CD4-positive, alpha-beta T cell treated with Interleukin-4 for 4 hours (primary cell): ENCODE measurements at places on chromosomes 1 and 21.

DNA sequence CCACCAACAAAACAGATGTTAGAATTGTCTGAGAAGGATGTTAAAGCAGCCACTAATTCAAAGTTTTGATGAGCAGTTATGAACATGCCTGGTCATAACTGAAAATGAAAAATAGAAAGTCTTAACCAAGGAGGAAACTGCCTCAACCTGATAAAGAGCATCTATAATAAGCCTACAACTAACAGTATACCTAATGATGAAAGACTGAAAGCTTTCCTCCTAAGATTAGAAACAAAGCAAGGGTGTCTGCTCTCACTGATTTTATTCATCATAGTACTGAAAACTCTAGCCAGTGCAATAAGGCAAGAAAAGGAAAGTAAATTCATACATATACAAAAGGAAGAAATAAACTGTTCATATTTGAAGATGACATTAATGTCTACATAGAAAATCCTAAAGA, 82.0 kb downstream of the KCNK1 start:
- DNase-seq, result no peak

DNA sequence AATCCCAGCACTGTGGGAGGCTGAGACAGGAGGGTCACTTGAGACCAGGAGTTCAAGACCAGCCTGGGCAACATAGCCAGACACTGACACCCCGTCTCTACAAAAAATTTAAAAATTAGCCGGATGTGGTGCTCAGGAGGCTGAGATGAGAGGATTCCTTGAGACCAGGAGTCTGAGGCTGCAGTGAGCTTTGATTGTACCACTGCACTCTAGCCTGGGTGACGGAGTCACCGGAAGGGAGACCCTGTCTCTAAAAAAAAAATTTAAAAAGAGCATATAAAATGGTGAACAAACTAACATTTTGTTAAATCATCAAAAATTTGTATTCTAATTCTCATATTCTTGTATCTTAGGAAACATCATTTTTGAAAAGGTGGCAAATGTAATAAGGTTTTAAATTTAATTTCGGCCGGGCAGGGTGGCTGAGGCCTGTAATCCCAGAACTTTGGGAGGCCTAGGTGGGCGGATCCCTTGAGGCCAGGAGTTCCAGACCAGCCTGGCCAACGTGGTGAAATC, 27.1 kb downstream of the MAB21L3 start:
- DNase-seq, result no peak

DNA sequence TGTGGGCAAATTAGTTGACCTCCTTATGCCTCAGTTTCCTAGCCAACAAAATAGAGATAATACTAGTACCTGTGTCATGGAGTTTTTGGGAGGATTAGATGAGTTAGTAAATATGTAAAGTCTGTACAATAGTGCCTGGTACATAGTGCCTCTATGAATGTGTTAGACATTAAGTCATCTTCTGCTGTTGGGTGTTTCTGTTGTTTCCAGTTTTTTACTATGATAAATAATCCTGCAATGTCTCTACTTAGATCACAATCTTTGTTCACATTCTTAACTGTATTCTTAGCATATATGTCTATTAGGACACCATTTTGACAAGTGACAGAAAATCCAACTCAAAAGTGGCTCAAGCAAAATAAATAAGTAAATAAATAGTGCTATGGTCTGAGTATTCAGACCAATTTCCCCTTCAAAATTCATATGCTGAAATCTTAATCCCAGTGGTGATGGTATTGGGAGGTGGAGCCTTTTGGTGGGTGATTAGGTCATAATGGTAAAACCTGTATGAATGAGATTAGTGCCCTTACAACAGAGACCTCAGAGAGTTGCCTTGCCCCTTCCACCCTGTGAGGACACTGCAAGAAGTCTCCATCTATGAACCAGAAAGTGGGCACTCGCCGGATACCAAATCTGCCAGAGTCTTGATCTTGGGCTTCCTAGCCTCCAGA, 84.3 kb downstream of the DIRAS3 start:
- DNase-seq, result no peak

DNA sequence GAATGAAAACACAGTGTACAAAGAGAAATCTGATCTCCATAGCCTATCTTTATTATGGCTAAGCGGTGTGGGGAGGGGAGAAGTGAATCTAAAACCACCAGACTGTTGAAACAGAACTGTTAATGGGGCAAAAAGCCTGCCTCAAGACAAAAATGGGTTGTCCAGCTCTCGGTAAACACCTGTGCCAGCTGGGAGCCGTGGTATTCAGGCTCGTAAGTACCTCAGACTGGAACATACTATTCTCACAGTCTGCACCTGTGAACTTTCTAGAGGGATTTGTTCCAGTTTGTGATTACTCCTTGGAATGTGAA, 42.7 kb upstream of the ATP1A1 start:
- DNase-seq, result no peak

DNA sequence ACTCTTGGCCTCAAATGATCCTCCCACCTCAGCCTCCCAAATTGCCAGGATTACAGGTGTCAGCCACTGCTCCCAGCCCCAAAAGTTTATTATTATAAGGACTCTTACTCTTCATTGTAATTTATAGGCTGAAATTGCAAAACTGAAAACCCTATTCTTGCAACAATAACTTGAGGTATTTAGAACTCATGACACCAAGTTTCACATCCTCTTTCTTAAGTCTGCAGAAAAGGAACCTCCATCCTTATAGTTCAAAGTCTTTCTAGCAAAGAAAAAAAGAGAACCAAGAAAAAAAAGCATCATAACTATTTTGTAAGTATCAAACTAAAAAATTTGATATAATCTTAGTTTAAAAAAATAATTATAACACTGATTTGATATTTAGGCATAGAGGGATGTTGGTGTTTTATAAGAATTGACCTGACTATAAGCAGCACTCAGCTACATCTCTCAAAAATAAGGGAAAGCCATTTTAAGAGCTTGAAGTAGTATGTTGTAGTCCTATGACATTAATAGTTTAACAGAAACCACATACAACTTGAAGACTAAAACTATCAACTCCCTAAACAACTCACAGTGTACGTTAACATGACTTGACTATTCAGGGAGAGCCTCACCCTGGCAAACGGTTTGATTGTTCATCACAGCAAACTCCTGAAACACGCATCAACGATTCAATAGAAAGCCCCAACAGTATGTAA, 122.4 kb downstream of the AKT3 start:
- no peak for DNase-seq

GRCh38 chr1:114956570-114956969, 73.1 kb upstream of the TSHB start:
- no peak for DNase-seq
